NCI-H82 (cell line): ENCODE measurements at places on chromosomes 7 and 10.

GRCh38 chr7:44177570-44178131 lies 11.6 kb downstream of the GCK start:
- no peak for DNase-seq

DNA sequence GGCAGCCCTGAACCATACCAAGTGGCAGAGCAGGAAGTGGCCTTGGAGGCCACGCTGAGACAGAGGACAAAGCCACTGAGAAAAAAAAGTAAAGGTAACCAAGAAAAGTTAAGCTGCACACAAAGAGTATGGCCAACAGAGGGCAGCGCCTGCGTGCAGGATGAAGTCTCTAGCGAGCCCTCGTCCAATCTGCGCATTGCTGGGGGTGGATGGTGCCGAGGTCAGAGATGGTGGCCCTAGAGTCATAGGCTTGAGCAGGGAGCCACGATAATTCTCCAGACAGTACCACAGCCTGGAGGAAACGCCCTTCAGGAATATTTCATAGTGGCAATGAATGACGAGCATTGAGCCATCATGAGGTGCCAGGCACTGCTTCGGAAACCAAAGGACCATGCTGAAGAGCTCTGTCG lies 9.7 kb downstream of the ATP6V0E2 start:
- DNase-seq = peak; percentile 83

- DNase-seq = no peak
These were observed 98.4 kb downstream of the SNX10 start for GRCh38 chr7:26390016-26390415.

- DNase-seq = no peak
These were observed 92.7 kb upstream of the GDF10 start for GRCh38 chr10:47207281-47207615.

GRCh38 chr7:27113991-27114769 lies 11.7 kb upstream of the HOXA2 start:
- DNase-seq = no peak
